ENCODE measurements at places on chromosomes 12 and 14.

DNA sequence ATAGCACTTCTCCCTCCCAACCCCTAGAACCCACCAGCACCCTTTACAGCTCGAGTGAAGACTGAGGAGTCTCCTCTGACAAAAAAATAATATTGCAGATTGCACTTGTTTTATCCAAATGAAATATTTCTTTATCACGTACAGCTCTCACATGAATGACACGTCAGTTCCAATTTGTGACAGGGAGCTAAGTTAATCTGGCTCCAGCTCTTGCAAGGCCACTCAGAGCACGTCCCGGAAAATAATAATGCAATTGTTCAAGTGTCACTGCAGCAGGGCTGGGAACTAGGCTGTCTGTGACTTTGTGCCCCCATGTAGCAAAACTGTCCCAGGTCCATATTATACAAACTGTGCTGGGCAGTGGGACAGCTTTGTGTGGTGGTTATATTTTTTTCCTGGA is 539.6 kb downstream of the VRK1 start:
- no peak for DNase-seq

DNA sequence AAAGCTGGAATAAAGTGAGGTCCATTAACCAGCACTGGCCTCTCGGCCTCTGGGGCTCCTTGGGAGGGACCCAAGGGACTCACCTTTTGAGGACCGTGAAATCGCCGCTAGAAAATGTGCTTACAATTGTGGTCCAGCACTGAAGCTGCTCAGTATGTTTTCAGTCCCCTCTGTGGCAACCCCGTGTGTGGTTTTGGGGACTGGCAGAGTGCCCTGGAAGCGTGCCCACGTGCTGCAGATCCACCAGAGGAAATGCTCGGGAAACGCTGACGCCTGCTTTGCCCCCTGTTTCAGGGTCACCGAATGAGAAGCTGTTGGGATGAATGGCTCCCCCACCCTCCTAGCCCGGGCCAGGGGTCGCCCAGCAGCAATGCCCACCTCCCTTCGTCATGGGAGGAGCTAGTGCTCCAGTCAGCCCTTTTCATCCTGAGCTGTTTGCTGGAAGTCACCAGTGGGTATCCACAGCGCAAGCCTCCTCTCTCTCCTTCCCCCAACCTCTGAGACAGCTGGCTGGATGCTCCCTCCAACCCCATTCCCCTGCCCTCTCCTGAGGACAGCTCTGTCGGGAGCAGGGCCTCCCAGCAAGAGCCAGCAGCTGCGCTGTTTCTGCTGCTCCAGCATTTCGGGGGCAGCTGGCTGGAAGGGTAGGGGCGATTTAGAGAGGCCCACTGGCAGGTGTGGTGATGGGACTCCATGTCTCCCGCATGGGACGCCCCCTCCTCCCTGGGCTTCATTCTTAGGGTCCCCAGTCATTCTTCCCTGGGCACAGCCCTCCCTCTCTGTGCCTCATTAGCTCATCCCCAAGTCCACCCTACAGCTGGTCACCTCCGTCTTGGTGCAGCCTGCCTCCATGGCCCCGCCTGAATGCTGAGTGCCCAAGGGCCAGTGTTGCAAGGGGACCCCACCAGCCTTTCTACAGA is 33.2 kb upstream of the PPP1R13B start:
- no peak for DNase-seq

- no peak for DNase-seq
Observed at GRCh38 chr12:112029301-112029700, 16.1 kb downstream of the ERP29 start.

- no peak for DNase-seq
Observed at GRCh38 chr12:1863823-1864222, 43.5 kb downstream of the LRTM2 start.

DNA sequence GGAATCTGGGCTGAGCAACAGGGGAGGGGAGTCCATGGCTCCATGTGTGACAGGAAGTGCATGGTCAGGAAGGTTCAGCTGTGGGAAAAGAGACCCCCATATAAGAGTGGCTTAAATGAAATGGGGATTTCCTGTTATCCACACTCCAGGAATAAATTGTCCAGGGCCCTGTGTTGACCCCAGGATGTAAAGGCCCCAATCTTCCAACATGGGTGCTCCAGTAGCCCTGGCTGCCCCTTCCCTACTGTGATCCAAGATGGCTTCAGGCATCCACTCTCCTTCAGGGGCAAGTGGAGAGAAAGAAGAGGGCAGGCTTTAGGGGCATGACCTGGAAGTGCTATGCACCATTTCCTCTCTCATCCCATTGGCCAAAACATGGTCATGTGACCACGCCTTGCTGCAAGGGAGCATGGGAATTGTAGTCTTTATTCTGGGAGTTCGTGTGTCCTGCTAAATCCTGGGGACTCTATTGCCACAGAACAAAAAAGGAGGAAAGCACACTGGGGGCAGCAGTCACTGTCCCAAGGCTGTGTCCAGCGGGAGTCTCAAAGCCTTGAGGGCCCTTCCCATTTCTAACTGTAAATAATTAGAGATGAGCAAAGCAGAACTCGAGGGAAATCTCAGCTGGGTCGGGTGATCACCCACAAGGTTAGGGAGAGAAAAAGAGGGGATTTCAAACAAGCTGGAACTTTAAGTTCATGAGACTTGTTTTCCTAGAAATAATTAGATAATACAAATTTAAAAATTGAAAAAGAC is 289.2 kb downstream of the ADGRD1 start:
- DNase-seq: peak; percentile 54

- peak; percentile 68 for DNase-seq
Observed at GRCh38 chr14:91127401-91127801, 13.5 kb downstream of the DGLUCY start.

- DNase-seq: no peak
Observed at GRCh38 chr14:103872481-103873113, 25.2 kb upstream of the PPP1R13B start.

- no peak for DNase-seq
Observed at GRCh38 chr14:73293782-73294781, 56.8 kb downstream of the PAPLN start.

DNA sequence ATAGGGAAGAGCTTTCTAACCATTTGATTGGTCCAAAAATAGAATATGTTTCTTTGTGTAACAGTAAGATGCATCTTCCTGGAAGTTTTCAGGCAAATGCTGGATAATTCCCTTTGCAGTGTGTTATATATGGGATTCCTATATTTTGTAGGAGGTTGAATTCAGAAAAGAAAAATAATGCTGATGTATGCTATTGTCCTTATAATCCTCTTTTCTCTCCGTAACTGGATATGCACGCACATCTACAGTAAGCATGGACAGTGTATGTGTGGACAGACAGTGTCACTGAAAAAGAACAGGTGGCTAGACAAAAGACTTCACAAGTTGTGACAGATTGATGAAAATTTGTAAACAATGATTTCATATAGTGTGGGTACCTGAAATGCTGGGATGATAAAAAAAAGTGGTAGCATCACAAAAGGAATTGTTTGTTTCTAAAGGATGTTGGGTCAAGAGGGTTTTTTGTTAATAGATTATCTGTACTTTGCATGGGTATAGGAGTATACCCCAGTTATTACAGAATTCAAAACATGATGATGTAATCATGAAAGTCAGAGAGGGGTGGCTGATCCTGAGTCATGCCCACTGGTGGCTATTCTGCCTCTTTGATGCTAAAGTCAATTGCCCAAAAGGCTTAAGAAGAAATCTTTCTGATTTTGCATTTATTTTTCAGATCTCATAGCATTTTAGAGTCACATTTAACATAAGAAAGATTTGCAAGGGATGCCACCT is 160.7 kb upstream of the TMTC1 start:
- DNase-seq: no peak

DNA sequence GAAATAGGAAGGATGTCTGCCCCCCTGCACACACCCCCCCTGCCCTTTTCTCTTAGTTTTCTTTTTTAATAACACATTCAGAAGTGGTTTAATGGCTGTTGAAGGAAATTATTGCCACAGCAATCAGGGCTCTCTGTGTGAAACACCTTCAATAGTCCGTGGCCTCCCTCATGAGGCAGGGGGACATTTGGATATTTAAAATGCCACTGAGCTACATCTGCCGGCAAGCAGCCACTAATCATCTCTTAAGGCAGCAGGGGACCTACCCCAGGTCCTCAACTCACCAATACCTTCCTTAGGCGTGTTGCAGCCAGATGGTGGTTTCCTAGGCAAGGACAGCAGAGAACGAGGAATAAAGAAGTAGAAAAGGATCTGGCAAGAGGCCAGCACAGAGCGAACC is 283.2 kb downstream of the TTC8 start:
- no peak for DNase-seq

DNA sequence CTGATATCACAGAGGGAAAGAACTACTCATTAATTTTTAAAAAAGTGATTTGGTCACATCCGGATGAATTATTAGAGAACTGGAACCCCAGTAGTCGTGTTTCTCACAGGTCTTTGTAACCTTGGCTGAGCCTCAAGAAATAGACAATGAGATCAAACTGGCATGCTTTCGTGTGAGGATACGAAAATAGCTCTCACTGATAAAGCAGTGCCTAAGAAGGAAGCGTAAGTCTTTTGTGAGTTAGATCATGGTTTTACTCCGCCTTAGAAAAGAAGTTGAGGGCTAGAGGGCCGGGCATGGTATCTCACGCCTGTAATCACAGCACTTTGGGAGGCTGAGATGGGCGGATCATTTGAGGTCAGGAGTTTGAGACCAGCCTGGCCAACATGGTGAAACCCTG is 33.8 kb upstream of the GALNT16 start:
- no peak for DNase-seq

GRCh38 chr14:92490239-92490959 is 23.2 kb upstream of the RIN3 start:
- DNase-seq: no peak

DNA sequence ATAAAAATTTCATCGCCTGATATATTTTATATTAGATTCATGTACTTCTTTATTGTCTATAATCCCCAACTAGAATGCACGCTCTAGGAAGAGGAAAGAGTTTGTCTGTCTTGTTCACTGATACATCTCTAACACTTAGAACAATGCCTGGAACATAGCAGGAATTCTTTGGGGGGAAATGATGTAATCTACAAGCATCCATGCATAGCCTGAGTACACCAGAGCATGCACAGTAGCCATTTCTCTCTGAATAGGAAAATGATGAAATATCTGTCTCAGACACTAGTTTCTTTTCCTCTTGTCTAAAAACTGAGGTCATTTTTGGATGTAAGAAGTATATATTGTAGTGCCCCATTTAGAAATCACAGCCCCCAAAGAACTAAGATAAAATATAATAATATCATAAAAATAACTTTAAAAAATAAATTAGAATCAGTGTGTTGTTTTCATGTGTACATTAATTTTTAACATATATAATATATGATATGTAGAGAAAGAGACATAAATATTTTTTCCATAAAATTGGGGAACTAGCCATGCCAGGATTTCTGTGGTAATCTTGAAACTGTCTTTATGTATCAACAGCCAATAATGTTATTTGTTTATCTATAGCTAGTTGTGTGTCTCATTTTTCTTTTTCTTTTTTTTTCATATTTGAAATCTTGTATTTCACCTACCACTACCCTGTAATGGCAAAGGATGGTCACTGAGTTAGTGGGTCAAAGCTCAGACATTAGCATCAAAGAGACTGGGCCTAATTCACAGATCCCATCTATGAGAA is 155.6 kb upstream of the TMCC3 start:
- peak; percentile 12 for DNase-seq

DNA sequence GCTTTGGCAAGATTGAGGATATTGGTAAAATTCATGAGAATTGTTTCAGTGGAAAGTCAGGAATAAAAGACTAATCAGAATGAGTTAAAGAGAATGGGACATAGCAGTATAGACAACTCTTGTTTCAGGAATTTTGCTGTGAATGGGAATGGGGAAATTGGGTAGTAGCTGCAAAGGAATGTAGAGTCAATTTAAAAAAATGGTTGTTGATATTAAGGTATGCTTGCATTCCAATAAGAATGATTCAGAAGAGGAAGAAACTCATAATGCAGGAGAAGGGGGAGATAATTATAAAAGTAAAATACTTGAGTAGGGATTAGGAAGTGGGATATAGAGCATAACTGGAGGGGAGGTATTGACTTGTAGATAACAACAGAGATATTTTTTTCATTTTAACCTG is 40.7 kb downstream of the MNAT1 start:
- no peak for DNase-seq

DNA sequence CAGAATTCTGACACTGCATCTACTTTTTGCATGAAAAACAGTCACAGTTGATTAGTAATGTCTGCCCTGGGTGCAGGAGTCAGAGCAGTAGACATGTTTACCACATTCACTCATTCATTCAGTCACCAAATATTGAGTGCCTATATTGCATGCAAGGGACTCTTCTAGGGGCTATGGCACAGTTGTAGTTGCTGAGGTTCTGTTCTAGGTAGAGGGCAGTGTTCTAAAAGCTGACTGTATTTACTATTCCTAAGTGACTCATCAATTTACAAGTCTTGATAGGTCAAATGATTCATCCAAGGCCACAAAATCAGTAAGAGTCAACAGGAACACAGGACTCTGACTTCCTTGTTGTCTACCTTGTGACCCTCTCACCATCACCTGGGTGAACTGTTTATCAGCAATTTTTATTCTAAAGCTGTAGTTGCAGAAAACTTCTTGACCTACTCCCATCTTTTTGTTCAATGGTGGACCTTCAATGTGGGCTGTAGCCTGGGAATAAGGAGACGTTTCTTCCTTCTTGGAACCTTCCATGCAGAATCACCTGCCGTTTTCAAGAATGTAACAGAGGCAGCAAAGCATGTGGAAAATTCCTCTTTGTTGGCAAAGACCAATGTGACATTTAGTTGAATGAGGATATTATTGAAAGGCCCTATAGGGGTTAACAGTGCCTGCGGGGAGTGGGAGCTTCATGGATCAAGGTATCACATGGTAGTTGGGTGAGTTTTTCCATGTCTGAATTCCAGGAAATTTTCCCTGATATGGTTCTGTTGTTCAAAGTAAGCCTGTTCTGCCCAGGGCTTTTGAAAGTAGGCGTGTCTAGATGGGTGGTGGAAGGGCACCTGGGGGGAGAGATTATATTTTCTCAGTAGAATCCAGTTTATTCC is 223.2 kb downstream of the KTN1 start:
- DNase-seq: no peak

- DNase-seq: no peak
Observed at GRCh38 chr12:77315407-77315806, 250.0 kb upstream of the E2F7 start.

GRCh38 chr14:69317780-69318179 is 57.8 kb downstream of the GALNT16 start:
- DNase-seq: no peak

- DNase-seq: no peak
Observed at GRCh38 chr12:99810718-99811593, 163.4 kb downstream of the GARIN6 start.

GRCh38 chr12:97358361-97358760 is 104.2 kb upstream of the RMST start:
- no peak for DNase-seq

- peak; percentile 73 for DNase-seq
Observed at GRCh38 chr12:113439606-113440030, 17.4 kb downstream of the SDSL start.

- no peak for DNase-seq
Observed at GRCh38 chr14:74478996-74479635, 14.0 kb downstream of the NPC2 start.

GRCh38 chr12:130831246-130831645 is 7.8 kb downstream of the STX2 start:
- DNase-seq: no peak

- no peak for DNase-seq
Observed at GRCh38 chr12:41459906-41460214, 271.7 kb downstream of the PDZRN4 start.

All from Caco-2 (cell line).